Activated T-helper 1 cell treated with anti-CD3 and anti-CD28 coated beads, Interleukin-12 subunit alpha, Interleukin-12 subunit beta, Interleukin-2, Interleukin-4 antibody, amounts not matched to agents 30 ng/mL and 10 ng/mL and 1 ng/mL, durations not matched to agents 14 hours and 24 hours and 36 hours (primary cell): ENCODE measurements at places on chromosomes 5 and 9. TPM values are rescaled to one million over a fixed set of nuclear protein-coding genes. Genes with fewer than 3 reads are reported as not detected.
A peak's percentile ranks its signal among the peaks of the same experiment; 100 is the strongest.

The MOCS2 gene
- total RNA-seq, result 17.9 and 18.4 TPM in 2 replicates

DNA sequence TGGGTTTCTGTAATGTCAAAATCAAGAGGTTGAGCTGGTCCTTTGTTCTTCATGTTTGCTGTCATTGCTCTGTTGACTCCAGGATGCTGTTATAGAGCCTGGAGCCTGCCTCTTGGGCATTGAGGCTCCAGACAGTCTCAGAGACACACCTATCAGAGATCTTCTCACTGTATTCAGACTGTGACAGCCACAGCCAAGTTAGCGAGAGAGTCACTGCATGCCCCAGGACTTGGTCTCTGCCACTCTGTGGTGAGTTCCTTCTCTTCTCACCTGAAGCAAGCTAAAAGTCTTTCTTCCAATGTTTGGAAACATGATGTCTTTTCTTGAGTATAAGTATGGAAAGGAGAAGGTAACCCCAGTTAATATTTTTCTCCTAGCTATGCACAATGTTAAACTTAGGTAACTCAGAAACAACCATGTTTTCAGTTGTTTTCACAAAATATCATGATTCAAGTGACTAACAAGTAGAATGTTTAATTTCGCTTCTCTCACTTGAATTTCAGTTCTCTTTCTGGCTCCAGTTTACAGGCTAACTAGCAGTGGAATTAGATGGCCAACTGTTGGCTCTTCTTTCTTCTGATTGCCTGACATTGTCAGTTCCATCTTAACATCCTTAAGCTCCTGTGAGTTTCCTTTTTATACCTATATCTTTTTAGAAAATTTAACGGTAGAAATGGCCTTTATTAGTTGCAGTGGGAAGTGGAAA is 20.6 kb upstream of the ZFYVE16 start:
- no peak for DNase-seq

DNA sequence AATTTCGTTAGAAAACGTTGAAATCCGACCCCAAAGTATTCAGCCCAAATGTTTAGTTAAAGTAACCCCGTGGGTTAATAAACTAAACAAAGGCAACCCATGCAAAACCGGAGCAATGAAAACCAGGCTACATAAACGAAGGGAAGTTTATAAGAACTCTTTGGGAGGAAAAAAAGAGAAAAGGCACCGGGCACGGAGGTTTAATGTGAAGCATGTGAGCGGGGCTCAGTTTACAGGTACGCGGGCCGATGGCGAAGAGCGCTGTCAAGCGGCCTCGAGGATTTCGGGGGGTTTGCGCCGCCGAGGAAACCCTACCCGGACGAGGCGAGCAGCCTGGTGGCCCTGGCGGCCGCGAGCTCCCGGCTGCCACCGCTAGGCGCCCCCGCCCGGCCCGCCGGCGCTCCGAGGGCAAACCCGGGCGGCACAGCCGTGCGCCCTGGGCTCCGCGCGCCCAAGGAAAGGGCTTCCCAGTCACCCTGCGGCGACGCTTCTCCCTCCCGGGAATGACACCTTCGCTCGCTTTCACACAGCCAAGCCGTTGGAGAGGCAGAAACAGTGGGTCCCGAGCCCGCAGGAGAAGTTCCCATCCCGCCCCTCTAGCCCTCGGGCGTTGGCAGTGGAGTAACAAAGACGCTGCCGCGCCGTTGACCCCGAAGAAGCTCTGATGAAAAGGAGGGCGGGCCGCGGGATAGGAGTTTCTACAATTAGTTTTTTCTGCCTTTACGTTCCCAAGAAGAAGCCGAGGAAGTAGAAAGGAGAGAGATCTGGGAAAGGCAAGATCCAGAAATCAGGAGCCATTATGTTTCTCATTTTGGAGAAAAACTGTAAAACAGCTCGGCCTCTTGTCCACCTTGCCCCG is 126.0 kb downstream of the TMEM174 start:
- no peak for DNase-seq

GRCh38 chr9:137499858-137500661 is 40.9 kb upstream of the NSMF start:
- DNase-seq, result no peak

DNA sequence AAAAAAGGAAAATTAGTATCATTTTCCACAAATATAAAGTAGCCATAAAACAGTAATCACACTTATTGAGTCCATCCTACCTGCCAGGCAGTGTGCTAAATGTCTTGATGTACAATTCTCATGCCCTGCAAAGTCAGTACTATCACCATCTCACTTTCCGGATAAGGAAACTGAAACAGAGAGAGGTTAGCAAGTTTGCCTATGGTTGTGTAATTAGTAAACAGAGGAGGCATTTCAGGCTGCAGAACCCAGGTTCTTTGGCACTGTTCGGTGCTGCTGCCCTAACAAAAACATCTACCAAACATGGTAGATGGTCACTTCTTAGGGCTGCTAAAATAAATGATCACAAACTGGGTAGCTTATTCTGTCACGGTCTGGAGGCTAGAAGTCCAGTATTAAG is 22.6 kb downstream of the PLAC8L1 start:
- no peak for DNase-seq

GRCh38 chr5:159041444-159042198 is 58.1 kb downstream of the EBF1 start:
- DNase-seq, result no peak

DNA sequence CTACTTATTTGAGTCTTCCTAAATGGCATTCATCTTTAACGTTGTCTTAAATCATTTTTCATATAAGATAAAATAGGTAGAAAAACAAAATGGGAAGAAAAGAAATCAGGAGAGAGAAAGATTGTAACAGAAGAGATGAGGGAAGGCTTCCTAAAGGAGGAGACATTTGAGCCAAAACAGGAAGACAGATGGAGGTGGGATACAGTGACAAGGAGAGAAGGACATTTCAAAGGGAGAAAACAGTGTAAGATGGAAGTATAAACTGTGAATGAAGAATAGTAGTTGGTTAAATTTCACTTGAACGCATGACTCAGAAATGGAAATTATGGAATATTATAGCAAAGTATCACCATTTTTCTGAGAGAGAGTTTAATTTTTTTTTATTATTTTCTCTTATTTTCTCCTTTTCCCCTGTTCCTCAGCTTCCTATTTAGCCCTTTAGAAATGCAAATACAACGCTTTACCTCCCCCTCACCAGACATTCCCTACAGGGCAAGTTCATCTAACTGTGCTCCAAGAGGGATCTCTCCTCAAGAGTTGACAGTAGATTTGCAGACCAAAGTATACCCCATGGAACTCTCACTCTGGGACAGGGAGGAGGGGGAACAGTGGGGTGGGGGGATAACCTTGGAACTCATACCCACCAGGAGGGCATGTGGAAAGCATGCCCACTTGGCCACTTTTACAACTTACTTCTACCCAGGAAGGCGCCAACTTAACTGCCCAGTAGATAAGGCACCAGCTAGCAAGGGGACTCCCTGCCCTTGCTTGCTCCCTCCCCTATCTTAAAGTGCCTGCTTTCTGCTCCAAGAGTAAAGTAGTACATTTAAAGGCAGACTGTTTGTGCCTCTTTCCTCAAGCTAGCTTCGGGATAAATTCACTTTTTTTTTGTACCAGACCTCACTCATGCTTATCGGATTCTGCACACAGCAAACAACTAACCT is 304.7 kb upstream of the POU5F2 start:
- DNase-seq, result no peak

GRCh38 chr9:110207071-110207641 is 803 bp downstream of the C9orf152 start:
- DNase-seq, result no peak

GRCh38 chr5:168578538-168579487 is at the start of gene PANK3:
Gene PANK3 (minus strand): TSS chr5:168579368. CDS start chr5:168579283, 85 bp downstream.
- peak; percentile 1 for DNase-seq

- no peak for DNase-seq
Measured at GRCh38 chr9:134169724-134170401, 5.5 kb upstream of the RNU6ATAC start.

- no peak for DNase-seq
Measured at GRCh38 chr5:57566914-57567313, 84.3 kb upstream of the ACTBL2 start.

- DNase-seq, result no peak
Measured at GRCh38 chr9:35905051-35905781, 786 bp upstream of the HRCT1 start.

The PURA gene
- 10.6 and 12.2 TPM in 2 replicates for total RNA-seq

The WHRN gene
- total RNA-seq, result 2.2 and 2.4 TPM in 2 replicates

DNA sequence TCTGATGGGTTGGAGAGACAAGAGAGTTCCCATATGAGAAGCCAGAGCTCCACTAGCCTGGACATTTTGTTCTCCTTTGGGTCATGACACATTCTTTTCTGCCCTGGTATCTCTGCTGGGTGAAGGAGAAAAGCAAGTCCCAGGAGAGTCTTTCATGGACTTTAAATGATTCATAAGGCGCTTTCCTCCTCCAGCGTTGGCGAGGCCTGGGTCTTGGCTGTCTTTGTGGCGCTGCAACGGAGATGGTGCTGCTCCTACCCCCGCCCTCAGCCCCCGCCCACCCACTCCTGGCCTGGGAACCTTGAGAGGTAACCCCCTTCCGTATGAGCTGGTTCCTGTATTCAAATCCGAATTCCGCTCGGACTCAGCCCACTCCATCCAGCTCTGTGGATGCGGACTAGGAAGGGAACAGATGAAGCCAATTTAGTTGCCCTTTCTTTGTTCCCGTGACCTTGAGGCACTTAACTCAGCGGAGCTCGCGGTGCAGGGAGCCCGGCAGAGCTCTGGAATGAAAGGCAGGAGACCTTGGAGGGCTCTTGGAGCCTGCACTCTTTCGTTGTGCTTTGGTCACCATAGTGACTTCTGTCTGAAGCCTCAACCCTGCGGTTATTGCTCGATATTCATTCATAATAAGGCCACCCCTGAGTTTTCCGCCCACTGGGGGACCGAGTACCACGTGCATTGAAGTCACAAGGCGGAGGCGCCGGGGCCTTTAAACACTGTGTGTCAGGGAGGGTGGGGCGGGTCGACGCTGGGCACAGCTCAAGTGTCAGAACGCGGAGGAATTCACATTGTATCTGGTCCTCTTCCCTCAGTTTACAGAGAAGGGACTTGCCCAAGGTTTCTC is 14.0 kb upstream of the PWWP2A start:
- no peak for DNase-seq

DNA sequence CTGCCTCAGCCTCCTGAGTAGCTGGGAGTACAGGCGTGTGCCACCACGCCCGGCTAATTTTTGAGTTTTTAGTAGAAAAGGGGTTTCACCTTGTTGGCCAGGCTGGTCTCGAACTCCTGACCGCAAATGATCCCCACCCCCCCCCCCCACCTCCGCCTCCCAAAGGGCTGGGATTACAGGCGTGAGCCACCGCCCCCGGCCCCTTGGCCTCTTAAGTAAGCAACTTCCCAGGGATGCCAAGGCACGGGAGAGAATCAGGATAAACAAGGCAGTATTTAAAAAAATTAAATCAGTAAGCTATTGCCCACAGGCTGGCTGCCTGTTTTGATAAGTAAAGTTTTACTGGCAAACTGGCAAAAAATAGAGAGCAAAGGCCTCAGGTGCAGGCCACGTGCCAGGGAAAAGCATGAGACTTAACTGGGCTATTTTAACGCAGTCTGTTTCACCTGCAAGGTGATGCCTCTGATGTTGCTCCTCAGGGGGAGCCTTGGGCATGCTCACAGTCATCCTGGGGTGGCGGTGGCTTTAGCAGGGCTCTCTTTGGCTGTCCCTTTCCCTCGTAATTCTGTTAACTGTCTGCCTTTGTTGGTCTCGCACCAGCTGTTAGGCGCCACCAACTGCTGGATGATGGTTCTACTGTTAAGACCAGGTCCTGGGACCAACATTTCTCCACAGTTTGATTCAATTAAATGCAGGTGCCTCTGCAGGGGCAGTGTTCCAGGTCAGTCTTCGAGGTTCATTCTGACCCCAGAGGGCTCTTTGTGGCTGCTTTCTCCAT is 19.4 kb upstream of the RNF130 start:
- no peak for DNase-seq

DNA sequence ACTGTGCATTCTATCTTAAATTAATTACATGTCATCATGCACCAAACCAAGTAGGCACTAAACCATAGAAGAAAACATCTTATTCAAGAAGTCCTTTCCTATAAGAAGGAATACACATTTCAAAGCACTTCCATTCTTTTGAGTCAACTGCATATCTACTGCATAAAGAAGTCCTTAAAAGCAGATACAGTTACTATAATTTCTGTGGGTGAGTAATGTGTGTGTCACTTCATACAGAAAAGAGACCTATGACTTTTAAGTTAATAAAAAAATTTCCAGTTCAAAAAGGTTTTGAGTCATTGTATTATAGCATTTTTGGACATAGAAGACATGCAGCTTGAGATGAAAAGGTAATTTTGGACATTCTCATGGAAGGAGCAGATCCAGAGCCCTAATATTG is 125.0 kb downstream of the DTWD2 start:
- DNase-seq, result no peak

DNA sequence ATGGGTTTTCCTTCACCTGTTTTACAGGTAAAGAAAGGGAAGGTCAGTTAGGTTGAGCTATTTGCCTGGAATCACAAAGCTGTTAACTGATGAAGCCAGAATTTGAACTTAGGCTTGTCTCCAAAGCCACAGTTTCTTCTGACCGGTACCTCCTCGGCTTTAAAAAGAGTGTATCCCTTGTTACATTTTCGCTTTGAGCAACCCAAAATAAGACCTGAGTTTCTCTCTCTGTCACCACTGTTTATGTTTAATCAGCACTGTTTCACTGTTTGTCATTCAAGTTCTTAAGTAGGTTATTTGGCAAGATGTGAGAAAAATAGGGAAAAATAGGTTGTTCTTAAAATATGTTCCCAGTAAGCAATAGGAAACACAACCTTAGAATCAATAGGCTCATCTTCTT is 84.6 kb downstream of the VCAN start:
- no peak for DNase-seq

The FCHO2 gene
- 0.93 and 2.2 TPM in 2 replicates for total RNA-seq

DNA sequence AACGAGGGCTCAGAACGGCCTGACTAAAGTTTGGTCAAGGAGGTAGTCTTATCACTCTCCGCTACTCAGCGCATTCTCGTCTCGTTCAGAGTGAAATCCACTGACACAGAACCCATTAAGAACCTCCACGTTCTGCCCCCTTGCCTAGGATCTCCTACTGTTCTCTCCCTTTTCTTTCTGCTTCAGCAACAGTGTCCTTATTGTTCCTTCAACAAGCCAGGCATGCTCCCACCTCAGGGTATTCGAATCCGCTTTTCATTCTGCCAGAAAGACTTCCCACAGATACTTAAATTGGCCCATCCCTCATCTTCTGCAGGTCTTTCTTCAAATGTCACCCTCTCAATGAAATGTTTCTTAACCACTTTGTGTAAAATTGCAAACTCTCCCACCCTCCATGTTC is 4.3 kb upstream of the ZNF354C start:
- DNase-seq, result no peak
